Pericardium fibroblast (primary cell): ENCODE measurements at places on chromosomes 3 and 15. TPM values are rescaled to one million over a fixed set of nuclear protein-coding genes. Genes with fewer than 3 reads are reported as not detected.

Gene ZNF501
- total RNA-seq: 3.7 and 8.9 TPM in 2 replicates

Gene FAM227B
- total RNA-seq: 2.5 and 3.7 TPM in 2 replicates

Gene SI
- total RNA-seq: not detected in 2 replicates

Gene TIPIN
- 6.3 and 12.3 TPM in 2 replicates for total RNA-seq

Gene CFAP100
- not detected in 2 replicates for total RNA-seq

Gene CD86
- not detected in 2 replicates for total RNA-seq

Gene PSTPIP1
- total RNA-seq: 0.23 and 0.85 TPM in 2 replicates

Gene TRIM71
- total RNA-seq: under 0.01 and 1.5 TPM in 2 replicates

Gene MFSD1
- 36.1 and 74.0 TPM in 2 replicates for total RNA-seq

Gene CD47
- total RNA-seq: 36.8 and 40.2 TPM in 2 replicates

Gene TARS3
- 5.1 and 7.1 TPM in 2 replicates for total RNA-seq

Gene REC114
- total RNA-seq: not detected in 2 replicates

Gene GOLGA8G
- not detected in 2 replicates for total RNA-seq

Gene NR2E3
- total RNA-seq: 0.12 TPM in 1 of 2 replicates, not detected in the other

Gene CSPG4
- total RNA-seq: 8.2 and 17.9 TPM in 2 replicates

Gene SSUH2
- total RNA-seq: not detected in 2 replicates

Gene PPP1R14D
- total RNA-seq: not detected in 2 replicates

Gene TNNC1
- 1.2 and 30.3 TPM in 2 replicates for total RNA-seq

Gene TMEM44
- total RNA-seq: 19.3 and 26.8 TPM in 2 replicates

Gene GOLGA6D
- not detected in 2 replicates for total RNA-seq

Gene MYLK
- total RNA-seq: 7.3 and 12.8 TPM in 2 replicates

Gene RAMAC
- 19.1 and 25.4 TPM in 2 replicates for total RNA-seq

Gene ADAMTS7
- 28.6 and 30.8 TPM in 2 replicates for total RNA-seq

Gene ADAMTS17
- total RNA-seq: 1.5 and 2.1 TPM in 2 replicates

Gene MAP2K1
- total RNA-seq: 21.0 and 37.6 TPM in 2 replicates

Gene COL8A1
- 113 and 215 TPM in 2 replicates for total RNA-seq

Gene APEH
- 67.1 and 89.7 TPM in 2 replicates for total RNA-seq

Gene THBS1
- 759 and 1,626 TPM in 2 replicates for total RNA-seq

Gene CELSR3
- 1.8 and 2.2 TPM in 2 replicates for total RNA-seq

Gene XRN1
- 11.6 and 11.7 TPM in 2 replicates for total RNA-seq

Gene STARD5
- 6.0 and 30.1 TPM in 2 replicates for total RNA-seq

Gene CTXND1
- not detected in 2 replicates for total RNA-seq

Gene TBC1D21
- not detected in 2 replicates for total RNA-seq

Gene ZBED2
- total RNA-seq: under 0.01 TPM in 1 of 2 replicates, not detected in the other
